ENCODE measurements at places on chromosomes 5 and 9.
A peak's percentile ranks its signal among the peaks of the same experiment; 100 is the strongest.

- DNase-seq = no peak
Observed at GRCh38 chr5:178586396-178586795, 3.8 kb downstream of the COL23A1 start.

- DNase-seq = no peak
Observed at GRCh38 chr9:10041726-10042229, 571.0 kb downstream of the PTPRD start.

DNA sequence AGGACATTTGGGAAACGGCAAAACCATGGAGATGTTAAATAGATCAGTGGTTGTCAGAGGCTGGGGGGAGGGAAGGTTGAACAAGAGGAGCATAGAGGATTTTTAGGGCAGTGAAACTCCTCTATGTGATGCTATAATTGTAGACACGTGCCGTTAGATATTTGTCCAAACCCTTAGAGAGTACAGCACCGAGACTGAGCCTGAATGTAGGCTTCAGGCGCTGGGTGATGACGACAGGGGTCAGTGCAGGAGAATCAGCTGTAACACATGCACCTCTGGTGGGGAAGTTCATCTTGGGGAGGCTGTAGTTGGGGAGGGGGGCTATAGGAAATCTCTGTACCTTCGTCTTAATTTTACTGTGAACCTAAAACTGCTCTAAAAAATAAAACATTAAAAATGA is 22.2 kb upstream of the CLPTM1L start:
- DNase-seq = no peak

DNA sequence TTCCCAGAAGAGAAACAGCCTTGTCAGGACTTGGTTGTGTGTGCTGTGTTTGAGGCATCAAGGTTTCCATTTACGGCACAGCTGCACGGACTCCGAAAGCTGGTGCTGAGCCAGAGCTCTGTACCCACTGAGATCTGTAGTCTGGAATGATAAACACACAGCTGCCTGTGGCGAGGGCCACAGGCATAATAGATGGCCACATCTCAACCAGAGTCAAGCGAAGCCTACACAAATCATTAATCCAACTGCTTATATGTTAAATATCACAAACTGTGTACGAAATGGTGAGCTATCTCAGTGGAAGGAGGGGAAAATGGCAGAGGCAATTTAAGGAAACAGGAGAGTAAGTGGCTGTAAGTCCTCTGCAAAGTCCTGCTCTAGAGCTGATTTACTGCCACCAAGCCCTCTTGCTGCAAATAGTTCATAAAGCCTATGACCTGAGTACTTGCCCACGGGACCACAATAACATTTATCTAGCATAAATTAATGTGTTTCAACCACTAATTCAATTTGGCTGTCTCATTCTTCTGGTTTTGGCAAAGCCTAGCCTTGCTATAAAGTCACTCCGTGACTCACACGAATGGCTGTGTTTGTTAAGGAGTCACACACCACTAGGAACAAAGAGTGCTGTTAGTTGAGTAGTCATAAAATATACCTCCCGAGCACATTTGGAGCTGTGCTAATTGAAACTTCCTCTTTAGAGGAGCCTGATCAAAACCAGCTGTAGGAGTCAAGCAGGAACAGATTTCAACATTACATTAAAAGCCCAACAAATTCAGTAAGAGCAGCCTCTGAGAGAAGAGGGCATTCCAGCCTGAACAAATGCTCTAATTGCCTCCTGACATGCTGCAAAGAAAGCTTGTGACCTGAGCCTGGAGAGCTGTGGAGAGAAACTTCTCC is 738.6 kb upstream of the ZNF608 start:
- DNase-seq = no peak

GRCh38 chr9:72305102-72305546 is 59.9 kb downstream of the ZFAND5 start:
- DNase-seq = peak; percentile 36

GRCh38 chr5:179868541-179868940 is 9.9 kb upstream of the MRNIP start:
- no peak for DNase-seq

GRCh38 chr5:151168602-151169344 is 11.2 kb upstream of the ANXA6 start:
- DNase-seq = no peak

All from D341Med (cell line).